Activated CD8-positive, alpha-beta memory T cell treated with anti-CD3 and anti-CD28 coated beads for 1 hour (primary cell): ENCODE measurements at places on chromosomes 6 and 20.

GRCh38 chr20:20443504-20443903, 75.6 kb downstream of the INSM1 start:
- DNase-seq = no peak

GRCh38 chr6:24744911-24745310, 26.0 kb upstream of the C6orf62 start:
- DNase-seq = no peak

- no peak for DNase-seq
Measured at GRCh38 chr6:221531-222349, 70.5 kb upstream of the DUSP22 start.

DNA sequence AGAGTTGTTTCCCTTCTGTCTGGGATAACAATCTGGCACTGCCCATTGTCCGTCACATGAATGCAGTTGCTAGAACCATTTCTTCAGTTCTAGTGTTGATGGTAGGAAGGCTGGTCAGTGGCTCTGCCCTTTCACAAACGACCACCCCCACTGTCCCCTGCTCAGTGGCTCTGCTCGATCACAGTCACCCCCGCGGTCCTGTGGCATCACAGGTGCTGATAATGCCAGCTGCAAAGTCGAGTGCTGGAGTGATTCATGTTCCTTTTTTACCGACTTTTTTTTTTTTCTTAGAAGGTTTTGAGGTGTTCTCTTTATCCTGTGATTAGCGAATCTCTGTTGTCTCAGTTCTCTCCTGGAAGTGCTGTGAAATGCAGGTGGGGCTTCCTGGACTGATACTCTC, 22.8 kb downstream of the FAM120B start:
- no peak for DNase-seq

GRCh38 chr6:163688739-163689362, 274.3 kb downstream of the QKI start:
- DNase-seq = no peak

DNA sequence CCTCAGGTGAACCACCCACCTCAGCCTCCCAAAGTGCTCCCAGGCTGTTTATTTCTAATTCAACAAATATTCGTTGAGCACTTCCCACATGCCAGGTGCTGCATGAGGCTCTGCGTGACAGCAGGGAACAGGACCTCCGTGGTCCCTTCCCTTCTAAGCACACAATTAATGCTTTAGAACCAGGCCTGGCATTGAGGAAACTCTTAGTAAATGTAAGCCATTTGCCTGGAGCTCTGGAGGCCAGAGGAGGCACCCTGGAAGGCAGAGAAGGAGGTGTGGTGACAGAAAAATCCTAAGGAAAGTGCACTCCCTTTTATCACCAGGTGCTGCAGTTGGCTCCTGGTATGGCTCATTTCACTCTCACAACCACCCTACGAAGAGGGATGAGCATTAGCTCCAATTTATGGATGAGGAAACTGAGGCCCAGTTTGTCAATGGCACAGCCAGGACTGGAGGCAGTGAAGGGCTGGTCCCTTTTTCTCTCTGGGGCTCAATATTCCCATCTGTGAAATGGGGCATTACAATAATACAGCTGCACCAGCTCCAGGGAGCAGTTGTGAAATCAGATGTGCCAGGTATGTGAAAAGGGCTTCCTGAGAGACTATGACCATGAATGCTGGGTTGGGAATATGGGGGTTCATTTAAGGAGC, 8.1 kb upstream of the ID1 start:
- DNase-seq = no peak

DNA sequence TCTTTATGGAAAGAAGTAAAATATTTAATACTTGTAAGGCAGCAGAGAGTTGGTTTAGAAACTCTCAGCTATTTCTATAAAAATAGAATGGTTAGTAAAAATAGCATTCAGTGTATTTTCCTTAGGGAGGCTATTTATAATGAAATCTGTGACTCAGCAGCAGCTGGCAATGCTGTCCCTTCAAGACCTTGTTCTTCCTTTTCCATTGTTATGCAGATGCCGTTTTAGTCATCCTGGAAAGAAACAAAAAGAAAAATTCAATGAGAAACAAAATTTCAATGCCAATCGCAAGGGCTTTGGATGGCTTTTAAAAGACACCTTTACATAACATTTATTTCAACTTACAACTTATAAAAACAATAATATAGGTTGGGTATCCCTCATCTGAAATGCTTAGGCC, 17.5 kb downstream of the MPC1 start:
- DNase-seq = no peak

GRCh38 chr6:38676974-38677544, 25.9 kb downstream of the GLO1 start:
- DNase-seq = no peak

- DNase-seq = no peak
Measured at GRCh38 chr20:62149532-62150309, 6.2 kb downstream of the SS18L1 start.

- no peak for DNase-seq
Measured at GRCh38 chr6:93164781-93165180, 254.6 kb downstream of the EPHA7 start.

DNA sequence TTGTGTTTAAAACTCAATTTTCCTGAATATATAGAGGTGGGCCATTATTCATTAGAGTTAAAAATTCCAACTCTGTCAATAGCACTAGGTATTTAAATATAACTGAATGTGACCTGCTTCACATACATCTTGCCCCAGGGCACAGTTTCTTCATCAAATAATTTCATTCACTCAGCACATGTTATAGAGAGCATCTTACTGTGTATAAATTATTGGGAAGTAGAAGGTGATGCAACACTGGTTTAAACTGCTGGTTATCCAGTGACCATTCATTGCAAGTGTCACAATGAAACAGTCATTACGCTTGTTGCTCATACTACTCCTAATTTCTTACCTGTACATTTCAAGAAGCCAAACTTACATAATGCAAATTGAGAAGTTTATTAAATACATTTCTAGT, 93.4 kb downstream of the KHDRBS2 start:
- DNase-seq = no peak

- no peak for DNase-seq
Measured at GRCh38 chr6:40909811-40910210, 129.2 kb downstream of the UNC5CL start.

DNA sequence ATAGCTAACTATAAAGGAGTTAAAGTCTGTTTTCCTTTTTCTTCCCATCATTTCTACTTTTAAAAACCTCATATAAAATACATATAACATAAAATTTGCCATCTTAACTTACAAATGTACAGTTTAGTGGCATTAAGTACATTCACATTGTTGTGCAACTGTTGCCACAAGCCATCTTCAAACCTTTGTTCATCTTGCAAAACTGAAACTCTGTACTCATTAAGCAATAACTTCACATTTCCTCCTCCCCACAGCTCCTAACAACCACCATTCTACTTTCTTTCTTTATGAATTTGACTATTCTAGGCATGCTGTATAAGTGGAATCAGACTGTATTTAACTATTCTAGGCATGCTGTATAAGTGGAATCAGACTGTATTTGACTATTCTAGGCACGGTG, 4.5 kb downstream of the CCDC170 start:
- DNase-seq = no peak

- DNase-seq = no peak
Measured at GRCh38 chr6:116605935-116606334, 10.3 kb upstream of the RSPH4A start.

GRCh38 chr6:47492355-47492754, 14.8 kb downstream of the CD2AP start:
- DNase-seq = no peak

- peak; percentile 45 for DNase-seq
Measured at GRCh38 chr6:12012558-12013306, 620 bp downstream of the HIVEP1 start.

DNA sequence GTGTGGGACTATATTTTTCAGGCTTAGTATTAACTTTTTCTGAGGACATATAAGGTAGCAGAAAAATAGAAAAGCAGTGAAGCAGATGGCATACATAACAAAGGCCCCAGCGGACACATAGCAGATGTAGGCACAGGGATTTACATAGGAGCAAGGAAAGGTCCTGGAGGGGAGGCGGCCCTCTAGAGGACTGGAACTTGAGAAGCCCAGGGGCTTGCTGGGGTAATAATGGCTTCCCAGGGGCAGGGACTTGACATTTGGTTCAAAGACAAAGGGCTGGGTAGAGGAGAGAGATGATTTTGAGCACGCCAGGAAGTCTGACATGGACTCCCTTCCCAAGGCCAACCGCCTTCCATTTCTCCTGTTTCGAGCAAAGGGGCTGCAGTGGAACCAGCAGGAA, 31.7 kb upstream of the OSTM1 start:
- no peak for DNase-seq

- no peak for DNase-seq
Measured at GRCh38 chr6:156780102-156780641, 3.0 kb downstream of the ARID1B start.

- no peak for DNase-seq
Measured at GRCh38 chr6:88626460-88626859, 337.0 kb downstream of the RNGTT start.

- DNase-seq = no peak
Measured at GRCh38 chr6:16238963-16239797, 793 bp downstream of the GMPR start.

DNA sequence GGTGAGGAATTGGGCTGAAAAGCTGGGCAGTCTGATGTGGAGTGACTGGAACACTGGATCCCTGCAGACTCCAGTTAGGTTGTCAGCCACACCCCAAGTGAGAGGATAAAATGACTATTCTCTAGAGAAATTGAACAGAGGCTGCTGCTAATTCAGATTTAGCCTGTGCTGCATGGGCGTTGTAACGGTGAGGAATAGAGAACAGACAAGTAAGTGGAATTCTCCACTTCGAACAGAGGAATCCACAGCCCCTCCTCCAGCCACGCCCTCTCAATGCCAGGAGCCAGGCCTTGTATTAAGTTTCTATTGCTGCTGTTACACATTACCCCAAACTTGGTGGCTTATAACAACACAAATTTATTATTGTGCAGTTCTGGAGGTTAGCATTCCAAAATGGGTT, 109.3 kb downstream of the CFAP61 start:
- no peak for DNase-seq

DNA sequence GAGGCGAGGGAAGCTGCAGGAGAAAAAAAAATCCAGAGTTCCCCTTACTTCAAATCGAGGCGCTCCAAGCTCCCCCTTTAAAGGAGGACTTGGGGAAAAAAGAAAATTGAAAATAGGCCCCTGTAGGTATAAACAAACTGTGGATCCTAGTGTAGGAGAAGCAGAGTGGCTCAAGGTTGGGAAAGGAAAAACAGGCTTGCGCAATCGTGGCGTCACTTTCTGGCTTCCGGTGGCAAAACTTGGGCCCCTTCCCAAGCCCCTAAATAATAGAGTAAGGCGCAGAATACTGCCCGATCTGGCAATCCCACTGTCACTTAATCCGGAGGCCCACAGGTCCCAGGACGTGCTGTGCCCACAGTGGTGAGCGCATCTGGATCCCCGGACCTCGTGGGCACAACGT, 8.0 kb downstream of the PAX1 start:
- DNase-seq = no peak

DNA sequence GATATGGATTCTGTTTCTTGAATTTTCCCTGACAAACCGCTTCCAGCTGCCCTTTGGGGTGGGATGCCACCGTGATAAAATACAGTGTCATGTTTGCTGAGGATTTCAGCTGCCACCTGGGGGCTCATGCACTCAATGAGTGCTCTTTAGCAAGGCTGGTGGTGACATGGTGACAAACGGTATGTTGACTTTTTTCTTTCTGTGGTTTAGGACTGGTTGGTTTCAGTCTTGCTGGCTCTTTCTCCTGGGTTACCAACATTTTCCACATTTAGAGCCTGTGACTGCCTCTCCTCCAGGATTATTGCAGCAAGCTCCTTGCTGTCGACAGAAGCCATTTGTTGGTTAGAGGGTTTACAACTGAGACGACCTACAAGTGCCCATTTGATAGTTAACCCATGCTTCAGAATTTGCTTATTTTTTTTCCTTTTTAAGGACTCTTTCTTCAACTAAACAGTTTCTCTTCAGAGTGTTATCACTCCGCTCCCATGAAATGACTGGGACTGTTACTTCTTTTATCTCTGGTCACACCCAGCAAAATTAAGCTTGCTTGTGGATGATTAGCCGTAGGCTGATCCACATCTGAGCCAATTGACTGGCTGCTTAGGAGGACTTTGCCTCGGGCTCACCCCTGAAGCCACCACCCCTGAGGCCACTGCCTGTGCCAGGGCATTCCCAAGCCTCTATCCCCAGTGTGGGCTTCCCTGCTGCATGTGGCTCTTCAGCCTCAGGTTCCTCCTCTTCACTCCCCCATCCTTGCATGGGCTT, 48.4 kb upstream of the CDYL start:
- no peak for DNase-seq

GRCh38 chr20:43843096-43843964, 71.3 kb upstream of the TOX2 start:
- no peak for DNase-seq
